ENCODE measurements at places on chromosomes 12 and 14.

- no peak for DNase-seq
These were observed 31.0 kb upstream of the CCND2 start for GRCh38 chr12:4242595-4242994.

GRCh38 chr14:77508249-77508648 lies 9.6 kb upstream of the ISM2 start:
- DNase-seq = no peak

GRCh38 chr12:116368196-116369194 lies 91.0 kb upstream of the MED13L start:
- peak; percentile 39 for DNase-seq

GRCh38 chr14:105589161-105589925 lies 63.0 kb downstream of the TMEM121 start:
- DNase-seq = no peak

DNA sequence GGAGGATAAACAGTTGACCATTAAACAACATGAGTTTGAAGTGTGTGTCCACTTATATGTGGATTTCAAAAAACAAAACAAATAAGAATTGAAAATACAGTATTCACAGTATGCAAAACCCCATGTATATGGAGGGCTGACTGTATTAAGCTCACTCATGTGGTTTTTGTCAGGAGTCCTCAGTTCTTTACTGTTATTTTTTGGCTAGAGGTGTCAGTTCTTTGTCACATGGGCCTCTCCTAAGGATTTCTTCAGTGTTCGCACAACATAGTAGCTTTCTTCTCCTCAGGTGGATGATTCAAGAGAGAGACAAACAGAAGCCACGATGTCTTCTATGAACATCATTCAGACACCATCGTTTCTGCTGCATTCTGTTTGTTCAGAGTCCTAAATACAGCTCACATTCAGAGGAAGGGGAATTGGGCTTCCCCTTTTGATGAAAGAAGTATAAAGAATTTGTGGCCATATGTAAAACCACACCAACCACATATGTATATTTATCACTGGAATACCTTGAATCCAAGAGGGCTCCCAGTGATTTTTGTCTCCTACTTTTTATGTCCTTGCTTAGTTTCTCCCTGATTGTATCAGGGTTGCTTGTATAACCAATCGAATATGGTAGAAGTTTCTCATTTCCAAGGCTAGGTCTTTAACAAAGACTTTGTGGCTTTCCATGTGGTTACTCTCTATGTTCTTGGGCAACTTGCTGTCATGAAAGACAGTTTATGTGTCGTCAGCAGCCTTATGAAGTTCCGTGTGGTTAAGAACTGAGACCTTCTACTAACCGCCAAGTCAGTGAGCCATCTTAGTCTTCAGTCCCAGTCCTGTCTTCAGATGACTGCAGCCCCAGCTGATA lies 18.9 kb downstream of the MNAT1 start:
- DNase-seq = no peak

- DNase-seq = no peak
These were observed 53.7 kb downstream of the EFCAB11 start for GRCh38 chr14:89900802-89901201.

DNA sequence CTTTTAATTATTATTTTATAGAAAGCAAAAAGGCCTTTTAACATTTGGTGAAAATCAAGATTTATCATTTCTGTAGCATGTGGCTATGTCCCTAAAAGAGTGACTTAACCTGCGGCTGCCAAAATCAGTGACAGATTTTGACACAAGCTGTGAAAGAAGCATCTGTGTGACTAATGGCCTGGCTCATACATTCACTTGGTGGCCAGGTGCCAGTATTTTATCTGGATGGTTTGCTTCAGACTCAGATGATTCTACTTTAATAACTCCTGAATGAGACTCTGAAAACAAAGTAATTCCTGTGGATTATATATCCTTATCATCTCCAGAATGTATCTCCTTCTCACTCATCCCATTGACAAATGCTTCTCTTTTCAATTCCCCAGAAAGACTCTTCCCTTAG lies 103.0 kb downstream of the FSCB start:
- DNase-seq = no peak

DNA sequence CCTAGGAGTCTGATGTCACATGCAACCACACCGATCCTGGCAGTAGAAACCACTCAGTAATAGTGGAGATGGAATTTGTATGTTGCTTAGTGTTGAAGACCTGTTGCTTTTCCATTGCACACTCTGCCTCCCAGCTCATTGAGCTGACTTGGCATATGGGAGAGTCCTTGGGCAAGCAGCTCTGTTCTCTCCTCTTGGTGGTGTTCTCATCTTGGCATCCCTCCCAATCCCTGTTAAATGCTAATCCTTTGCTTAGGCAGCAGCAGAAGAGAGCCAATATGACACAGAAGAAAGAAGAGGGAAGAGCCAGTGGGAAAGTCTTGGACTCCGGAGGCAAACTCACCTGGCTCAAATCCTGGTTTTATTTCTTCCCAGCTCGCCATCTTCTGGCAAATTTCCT lies 178.0 kb upstream of the CAND1 start:
- no peak for DNase-seq

DNA sequence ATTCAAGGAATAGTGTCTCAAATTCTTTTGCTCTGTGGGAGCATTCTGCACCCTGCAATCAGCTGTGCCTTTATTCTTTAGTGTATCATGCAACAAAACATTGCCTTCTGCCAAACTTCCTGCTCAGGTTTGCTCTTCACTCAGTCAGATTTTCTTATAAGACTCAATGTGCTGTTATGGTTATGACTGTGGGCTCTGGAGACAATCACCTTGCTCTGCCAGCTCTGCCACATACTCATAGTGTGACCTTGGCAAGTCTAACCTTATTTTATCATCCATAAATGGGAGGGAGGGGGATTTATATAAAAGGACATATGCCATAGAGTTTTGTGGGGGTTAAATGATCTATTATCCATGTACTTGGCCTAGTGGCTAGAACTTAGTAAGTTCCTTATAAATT lies 51.3 kb downstream of the SRGAP1 start:
- DNase-seq = no peak

- no peak for DNase-seq
These were observed 37.6 kb downstream of the BCAT1 start for GRCh38 chr12:24911271-24911791.

DNA sequence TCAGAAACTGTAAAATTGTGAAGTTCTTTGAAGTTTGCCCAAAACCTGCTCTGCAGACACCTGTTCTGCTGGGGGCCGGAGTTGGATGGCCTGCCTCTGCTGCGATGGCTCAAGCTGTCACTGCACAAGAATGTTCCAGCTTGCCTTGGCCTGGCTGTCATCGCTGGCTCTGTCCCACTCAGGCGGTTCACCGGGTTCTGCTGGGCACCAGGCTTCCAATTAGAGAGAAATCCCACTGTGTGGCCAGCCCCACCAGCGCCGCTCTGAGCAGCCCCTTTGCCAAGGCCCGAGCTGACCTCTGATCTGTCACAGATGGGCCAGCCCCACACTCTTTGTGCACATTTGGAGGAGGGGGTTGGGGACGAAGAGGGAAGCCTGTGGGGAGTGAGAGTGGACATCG lies 71.7 kb upstream of the GPATCH2L start:
- no peak for DNase-seq

DNA sequence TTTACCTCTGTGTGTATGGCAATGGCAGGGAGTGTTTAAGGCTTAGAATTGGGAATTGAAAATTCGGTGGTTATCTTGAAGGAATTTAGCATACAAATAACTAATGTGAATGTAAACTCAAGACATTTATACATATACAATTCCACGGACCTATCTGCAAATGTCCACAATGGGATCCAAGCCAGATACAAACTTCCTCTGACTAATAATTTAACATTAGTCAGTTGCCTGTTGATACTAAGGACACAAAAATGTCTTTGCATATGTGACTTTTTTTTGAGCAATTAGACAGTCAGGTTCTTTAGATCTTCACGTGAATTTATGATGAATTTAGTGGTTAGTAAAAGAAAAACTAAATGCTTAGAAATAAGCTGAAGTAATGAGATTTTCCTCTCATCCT lies 40.5 kb downstream of the ESR2 start:
- DNase-seq = no peak

DNA sequence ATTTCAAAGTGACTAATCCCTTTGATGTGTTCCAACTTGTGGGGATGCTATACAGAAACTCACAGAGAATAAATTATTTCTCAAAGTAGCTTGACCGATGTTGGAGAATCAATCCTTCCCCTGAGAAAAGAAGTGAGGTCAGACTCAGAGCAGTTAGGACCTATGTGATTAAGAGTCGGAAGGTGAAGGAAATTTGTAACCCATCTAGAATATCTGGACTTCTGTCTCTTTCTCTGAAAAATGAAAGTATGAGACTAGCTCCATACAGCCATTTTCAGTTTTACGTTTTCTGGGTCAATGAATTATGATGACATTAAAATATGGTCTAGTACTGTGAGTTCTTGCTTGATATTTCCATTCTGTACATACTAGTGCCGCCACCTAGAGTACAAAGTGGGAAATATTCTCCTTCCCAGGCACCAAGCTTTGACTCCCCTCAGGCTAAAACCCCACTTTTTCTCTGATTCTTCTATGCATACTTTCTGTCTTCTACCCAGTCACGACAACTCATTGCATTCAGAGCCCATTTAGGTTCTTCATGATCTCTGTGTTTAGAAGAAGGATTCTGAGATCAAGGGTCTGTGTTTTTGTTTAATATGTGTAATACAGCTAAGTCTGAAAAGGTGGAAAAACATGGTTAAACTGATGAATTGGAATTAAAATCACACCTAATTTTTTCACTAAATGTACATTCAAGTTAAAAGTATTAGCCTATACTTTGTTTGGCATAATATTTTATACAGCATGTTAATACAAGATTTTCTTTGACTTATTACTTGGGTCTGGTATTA lies 6.9 kb upstream of the NTS start:
- DNase-seq = peak; percentile 40

DNA sequence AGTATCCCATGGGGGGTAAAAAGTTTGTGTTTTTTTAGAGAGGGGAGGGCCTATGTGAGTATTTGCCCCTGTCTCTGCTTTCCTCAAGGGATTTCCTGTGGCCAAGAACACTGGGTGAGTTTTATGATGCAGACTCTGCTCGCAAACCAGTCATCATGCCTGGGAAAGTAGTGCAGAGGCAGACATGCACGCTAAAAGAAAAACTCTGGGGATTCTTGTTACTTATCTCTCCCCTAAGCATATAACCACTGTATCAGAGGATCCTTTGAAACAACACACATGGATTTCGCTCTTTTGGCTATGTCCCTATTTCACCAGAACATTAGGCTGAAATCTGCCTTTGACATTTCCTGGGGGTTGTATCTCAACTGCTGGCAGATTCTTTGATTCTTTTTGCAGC lies 1845.8 kb upstream of the SEL1L start:
- DNase-seq = no peak

GRCh38 chr14:99751539-99752485 lies 41.4 kb upstream of the EML1 start:
- no peak for DNase-seq

- no peak for DNase-seq
These were observed 194.5 kb downstream of the C12orf75 start for GRCh38 chr12:105524961-105525360.

DNA sequence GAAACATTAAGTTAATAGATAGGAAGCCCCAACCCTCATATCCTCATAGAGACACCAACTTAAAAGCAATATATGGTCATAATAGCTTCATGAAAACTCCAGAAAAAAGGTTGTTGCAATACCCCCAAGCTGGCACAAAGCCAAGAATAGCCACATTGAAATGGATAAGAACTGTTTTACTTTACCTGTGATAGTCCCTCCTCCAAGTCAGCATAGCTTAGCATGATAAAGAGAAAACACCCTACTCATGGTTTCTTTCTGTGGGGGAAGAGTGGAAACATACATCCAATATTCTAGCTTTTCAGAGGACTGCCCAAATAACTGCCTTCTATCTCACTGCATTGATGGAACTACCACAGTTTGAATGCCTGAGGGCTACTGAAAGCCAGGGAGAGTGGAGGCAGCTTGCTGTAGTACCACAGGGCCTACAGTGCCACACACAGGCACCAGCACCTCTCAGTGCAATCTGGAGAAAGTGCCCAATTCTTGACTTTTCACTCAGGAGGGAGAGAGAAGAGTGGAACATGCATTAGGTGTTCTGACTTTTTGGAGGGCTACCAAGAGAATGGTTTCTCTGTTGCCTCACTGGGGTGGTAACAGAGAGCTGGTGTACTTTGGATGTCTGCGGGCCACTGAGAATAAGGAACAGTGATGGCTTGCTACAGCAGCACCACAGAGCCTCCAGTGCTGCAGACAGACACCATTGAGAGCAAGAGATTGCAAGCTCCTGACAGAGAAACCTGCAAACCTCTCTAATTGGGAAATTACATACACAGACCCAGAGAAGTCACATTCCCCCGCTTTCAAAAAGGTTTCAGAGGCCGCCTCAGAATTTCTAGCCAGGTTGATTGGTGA lies 157.1 kb upstream of the GARIN2 start:
- no peak for DNase-seq

- no peak for DNase-seq
These were observed 44.6 kb downstream of the R3HDM2 start for GRCh38 chr12:57386187-57386720.

DNA sequence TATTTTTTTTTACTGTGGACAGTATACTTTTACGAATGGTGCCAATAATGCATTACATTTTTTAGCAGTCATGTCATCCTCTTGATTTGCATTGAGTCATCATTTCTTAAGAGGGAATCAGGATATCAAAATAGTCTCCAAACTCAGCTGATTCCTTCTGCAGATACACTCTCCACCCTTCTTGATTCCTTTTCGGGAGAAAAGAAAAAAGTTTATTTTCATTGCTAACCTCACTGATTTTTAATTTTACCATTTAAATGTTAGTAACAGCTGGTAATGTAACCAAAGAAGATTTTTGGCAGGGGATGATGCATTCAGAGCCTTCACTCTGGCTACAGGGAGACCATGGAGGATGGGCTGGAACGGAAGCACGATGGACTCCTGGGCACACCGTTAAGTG lies 47.5 kb downstream of the MRPL42 start:
- no peak for DNase-seq

DNA sequence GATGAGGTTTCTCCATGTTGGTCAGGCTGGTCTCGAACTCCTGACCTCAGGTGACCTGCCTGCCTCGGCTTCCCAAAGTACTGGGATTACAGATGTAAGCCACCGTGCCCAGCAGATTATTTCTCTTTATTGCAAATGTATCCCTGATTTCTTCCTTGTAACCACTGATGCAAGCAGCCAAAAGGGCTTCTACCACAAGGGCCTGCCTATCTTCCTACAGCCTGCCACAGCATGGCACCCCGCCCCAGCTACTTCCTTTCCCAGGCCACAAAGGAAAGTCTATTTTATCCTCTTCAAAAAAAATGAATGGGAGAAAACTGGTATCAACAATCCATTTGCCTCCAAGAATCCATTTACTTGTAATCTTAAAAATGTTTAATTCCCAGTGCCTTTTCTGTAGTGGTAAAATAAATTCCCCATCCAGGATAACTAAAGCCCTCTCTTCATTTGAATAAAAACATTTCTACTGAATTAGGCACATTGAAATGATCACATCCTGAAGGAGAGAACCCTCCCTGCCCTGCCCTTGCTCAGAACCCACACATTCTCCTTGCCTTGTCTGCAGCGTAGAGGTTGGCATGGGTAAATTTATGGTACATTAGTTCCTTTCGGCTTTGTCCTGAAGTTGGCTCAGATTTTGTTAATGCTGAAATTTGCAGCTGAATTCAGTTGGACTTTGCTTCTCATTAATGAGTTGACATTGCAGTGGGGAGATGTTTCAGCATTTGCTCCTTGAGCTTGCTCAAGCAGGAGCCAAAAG lies 19.2 kb downstream of the GPHB5 start:
- DNase-seq = no peak
